ENCODE measurements at places on chromosomes 7 and 10.

GRCh38 chr10:125016611-125017202, 74.8 kb downstream of the ZRANB1 start:
- no peak for DNase-seq

- no peak for DNase-seq
Measured at GRCh38 chr10:63241841-63242281, 108.7 kb downstream of the NRBF2 start.

- DNase-seq: no peak
Measured at GRCh38 chr7:42720991-42721796, 190.7 kb downstream of the C7orf25 start.

- no peak for DNase-seq
Measured at GRCh38 chr10:104340111-104340526, 1.9 kb upstream of the ITPRIP start.

- no peak for DNase-seq
Measured at GRCh38 chr7:143015926-143016490, 10.9 kb downstream of the OR9A2 start.

- DNase-seq: no peak
Measured at GRCh38 chr10:71124921-71125748, 87.2 kb upstream of the UNC5B start.

GRCh38 chr7:97022491-97023306, 1.9 kb downstream of the DLX5 start:
- DNase-seq: no peak

- peak; percentile 4 for DNase-seq
Measured at GRCh38 chr10:29304264-29304994, 15.6 kb downstream of the LYZL1 start.

DNA sequence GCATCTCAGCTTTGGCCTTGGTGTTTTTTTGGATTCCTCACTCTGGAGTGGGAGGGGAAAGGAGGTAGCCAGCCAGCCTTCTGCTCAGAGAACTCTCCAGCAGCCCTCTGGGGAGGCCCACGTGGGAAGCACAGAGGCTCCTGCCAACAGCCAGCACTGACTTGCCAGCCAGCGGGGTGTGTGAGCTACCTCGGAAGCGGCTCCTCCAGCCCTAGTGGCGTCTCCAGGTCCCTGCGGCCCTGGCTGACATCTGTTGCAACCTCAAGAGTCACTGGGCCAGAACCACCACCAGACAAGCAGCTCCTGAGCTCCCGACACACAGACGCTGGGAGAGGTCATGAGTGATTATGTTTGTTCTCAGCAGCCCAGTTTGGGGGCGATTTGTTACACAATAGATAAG, 180.2 kb upstream of the FZD8 start:
- no peak for DNase-seq

- no peak for DNase-seq
Measured at GRCh38 chr7:95059842-95060313, 152.5 kb downstream of the PPP1R9A start.

GRCh38 chr10:43781480-43782361, 133.0 kb upstream of the ZNF32 start:
- no peak for DNase-seq

DNA sequence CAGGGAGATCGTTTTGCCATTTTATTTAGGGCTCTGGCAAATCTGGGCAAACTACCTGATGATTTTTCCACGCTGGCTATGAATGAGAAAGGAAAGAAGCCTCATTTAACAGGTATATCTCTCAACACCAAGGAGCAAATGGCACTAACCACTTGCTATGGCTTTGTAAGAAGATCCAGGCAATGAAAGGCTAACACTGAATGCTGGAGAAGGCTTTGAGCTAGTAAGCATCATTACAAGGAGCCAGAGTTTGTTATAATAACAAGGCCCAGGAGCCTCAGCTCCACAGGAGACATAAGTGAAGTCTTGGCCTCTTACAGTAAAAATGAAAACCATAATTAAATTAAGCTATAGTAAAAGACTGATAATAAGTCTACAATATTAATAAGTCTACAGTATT, 123.1 kb downstream of the CNOT4 start:
- DNase-seq: no peak

DNA sequence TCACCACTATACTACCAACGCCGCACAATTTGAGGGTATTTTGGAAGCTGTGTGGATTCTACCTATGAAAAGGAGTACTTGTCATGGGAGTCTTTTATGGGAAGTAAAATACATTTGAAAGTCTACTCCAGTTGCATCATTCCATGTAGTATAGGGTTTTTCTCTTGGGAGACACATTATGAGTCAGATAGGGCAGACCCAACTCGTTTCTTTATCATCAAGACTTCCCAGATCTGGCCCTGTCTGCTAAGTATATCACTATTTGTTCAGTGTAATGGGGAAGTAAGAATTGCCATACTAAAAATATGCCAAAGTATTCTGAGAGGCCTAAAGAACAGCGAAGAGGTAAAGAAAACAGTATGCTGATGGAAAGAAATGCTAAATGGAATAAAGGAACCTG, 144.2 kb downstream of the SPAG6 start:
- no peak for DNase-seq

GRCh38 chr10:98321186-98321780, 53.3 kb upstream of the LOXL4 start:
- DNase-seq: no peak

GRCh38 chr7:157684157-157684908, 347.5 kb downstream of the DNAJB6 start:
- no peak for DNase-seq

GRCh38 chr10:48456808-48457761, 147.8 kb downstream of the ARHGAP22 start:
- no peak for DNase-seq

- peak; percentile 73 for DNase-seq
Measured at GRCh38 chr10:6920072-6921019, 340.3 kb upstream of the PRKCQ start.

- no peak for DNase-seq
Measured at GRCh38 chr10:69571618-69572158, 1.5 kb downstream of the NEUROG3 start.

DNA sequence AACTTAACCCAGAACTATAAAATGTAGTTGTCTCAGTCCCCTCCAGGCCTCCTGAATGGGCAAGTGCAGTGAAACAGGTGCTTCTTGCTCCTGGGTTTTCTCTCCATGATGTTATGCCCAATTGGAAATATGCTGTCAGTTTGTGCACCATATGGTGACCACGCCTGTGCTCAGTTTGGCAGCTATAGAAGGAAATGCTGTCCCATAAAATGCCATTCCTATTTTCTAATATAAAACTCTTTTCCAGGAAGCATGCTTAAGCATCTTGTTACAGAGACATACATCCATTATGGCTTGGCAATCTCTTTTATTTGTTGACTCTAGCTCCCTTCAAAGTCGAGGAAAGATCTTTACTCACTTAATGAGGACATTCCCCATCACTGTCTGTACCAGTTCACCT, 45.2 kb downstream of the FGFBP3 start:
- no peak for DNase-seq
